ENCODE measurements at places on chromosomes 4 and X.

GRCh38 chrX:97682991-97683840 lies 799.5 kb downstream of the RPA4 start:
- no peak for DNase-seq

- peak; percentile 2 for DNase-seq
These were observed 6.8 kb upstream of the VSIG4 start for GRCh38 chrX:66046612-66047235.

DNA sequence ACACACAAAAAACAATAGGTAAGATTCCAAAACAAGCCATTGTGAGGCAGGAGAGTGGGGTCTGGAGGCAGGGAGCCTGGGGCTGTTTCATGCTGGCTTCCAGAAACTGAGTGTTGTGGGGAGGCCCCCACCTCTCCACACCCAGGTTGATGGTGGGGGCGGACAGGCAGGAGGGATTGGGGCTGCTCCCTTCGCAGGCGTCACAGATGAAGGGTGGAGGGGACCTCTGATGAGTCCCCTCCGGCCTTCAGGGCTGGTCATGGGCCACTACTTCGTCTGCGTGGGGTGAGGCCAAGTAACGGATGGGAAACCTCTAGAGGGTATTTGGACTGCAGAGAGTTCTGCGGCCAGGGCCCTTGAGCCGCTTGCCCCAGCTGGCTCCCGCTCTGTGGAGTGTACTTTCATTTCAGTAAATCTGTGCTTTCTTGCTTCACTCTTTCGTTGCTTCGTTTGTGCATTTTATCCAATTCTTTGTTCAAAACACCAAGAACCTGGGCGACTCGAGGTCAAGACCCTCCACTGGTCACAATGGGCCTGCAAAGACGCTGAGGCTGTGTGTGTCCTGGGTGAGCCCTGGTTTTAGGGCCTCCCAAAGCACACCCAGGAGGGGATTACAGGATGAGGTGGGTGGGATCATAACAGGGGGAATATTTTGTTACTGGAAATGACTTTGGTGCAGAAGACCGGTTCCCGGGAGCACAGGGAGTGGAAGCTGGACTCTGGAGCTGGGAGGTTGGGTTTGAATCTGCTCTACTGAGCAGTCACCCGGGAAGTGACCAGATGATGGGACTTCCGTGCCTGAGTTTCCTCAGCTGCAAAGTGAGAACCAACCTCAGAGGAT lies 83.7 kb upstream of the ADRA2C start:
- no peak for DNase-seq

GRCh38 chr4:164935363-164935762 lies 42.1 kb downstream of the TRIM61 start:
- DNase-seq, result no peak

GRCh38 chrX:144840616-144841015 lies 406.7 kb upstream of the SPANXN1 start:
- DNase-seq, result no peak

DNA sequence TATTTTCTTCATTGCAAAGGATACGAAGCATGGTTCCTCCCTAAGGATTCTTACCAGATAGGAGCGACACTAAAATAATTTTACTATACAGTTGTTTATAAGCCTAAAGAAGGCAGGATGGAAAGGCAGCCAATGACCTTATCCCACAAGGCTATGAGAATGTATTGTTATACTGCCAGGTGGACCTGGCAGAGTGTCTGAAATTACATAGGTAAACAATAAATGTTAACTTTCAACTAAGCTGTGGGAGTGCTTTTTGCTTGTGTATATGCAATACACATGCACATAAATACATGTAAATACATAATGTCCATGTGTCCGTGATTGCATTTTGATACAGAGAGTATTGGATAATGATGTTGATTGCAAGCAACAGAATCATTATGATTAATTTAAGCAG lies 850.6 kb downstream of the CENPC start:
- no peak for DNase-seq

- DNase-seq, result no peak
These were observed 35.8 kb downstream of the GRIA3 start for GRCh38 chrX:123219916-123220315.

DNA sequence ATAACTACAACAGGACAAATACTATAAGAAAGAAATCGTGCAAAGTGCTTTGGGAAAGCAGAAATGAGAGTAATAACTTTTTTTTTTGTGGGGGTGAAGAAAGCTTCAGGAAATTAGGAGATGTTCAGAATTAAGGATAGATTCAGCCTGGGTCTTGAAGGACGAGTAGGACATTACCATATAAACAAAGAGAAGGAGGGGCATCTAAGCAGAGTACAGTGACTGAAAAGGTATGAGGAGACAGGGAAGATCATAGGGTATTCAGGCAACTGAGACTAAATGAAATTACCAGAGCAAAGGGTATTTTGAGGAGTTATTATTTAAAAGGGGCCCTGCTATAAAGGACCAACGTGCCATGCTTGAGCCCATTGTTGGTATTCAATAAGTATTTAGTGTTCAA lies 3.1 kb upstream of the STAP1 start:
- no peak for DNase-seq

GRCh38 chrX:47214435-47215077 lies 3.9 kb upstream of the CDK16 start:
- no peak for DNase-seq

DNA sequence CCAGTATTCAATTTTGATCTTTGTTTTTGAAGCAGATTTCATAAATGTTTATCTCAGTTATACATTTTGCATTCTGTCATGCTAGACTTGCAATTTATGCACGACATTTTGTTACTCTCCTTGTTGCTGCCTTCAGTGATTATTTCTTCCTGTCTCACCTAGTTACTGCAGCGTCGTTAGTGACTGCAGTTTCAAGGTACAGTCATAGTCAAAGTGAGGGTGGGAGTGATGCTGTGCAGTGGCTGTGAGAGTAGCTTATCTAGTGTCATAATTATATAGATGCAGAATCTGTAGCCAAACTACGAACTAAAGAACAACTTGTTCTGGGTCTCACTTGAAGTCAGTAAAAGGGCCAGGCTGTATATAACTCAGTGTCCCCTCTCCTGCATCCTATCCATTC lies 69.8 kb downstream of the GPR101 start:
- no peak for DNase-seq

GRCh38 chr4:48653217-48654014 lies 126.7 kb downstream of the FRYL start:
- peak; percentile 12 for DNase-seq

DNA sequence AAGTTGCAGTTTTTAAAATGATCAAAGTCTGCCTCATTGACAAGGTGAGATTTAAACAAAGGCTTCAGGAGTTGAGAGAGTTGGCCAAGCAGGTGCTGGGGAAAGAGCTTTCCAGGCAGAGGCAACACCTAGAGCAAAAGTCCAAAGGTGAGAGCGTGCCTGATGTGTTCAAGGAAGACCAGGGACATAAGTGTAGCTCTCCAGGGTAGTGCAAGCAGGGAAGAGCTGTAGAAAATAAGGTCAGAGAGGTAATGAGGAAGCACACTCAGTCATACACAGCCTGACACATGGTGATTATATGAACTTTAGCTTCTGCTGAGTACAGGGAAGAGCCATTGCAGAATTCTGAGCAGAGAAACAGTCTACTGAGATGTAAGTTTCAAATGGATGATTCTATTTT lies 265.0 kb upstream of the NWD2 start:
- no peak for DNase-seq

- DNase-seq, result no peak
These were observed 228.1 kb downstream of the QDPR start for GRCh38 chr4:17283832-17284231.

DNA sequence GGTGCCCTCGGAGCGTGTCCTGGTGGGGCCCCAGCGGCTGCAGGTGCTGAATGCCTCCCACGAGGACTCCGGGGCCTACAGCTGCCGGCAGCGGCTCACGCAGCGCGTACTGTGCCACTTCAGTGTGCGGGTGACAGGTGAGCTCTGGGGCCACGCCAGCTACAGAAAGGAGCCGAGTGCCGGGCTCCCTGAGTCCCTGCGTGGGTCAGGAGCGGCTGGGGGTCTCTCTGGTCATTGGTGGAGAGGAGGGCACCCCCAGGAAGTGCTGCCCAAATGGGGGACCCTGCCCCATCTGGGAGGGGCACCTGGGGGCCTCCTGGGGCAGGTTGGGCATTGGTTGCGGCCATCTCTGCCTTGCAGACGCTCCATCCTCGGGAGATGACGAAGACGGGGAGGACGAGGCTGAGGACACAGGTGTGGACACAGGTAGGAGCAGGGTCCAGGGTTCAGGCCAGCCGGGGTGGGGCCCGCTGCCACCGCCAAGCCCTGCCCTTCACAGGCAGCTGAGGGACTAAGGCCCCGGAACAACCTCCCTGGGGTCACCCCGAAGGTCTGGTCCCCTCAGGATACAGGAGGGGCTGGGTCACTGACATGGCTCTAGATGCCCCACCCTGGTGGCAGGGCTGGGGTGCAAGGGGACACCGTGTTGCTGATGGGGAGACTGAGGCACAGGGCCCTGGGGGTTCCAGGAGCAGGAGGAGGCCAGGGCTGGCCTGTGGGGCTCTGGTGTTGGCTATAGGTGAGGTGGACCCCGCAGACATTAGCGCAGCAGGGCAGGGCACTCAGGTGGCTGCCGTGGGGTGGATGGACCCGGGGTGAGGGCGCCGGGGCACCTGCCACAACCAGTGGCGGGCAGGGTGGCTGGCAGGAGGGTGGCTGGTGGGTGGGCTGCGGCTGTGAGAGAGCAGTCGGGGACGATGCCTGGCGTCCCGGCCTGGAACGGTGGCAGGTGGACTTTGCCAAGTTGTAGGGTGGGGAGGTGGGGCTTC lies 6.6 kb downstream of the FGFR3 start:
- DNase-seq, result no peak

- DNase-seq, result no peak
These were observed 28.1 kb upstream of the SPON2 start for GRCh38 chr4:1200425-1201035.

GRCh38 chrX:41661366-41662095 lies 27.2 kb upstream of the GPR34 start:
- no peak for DNase-seq

- DNase-seq, result no peak
These were observed 4.5 kb downstream of the GPM6A start for GRCh38 chr4:175807547-175807946.

- DNase-seq, result no peak
These were observed 14.8 kb downstream of the AMTN start for GRCh38 chr4:70533211-70533610.

DNA sequence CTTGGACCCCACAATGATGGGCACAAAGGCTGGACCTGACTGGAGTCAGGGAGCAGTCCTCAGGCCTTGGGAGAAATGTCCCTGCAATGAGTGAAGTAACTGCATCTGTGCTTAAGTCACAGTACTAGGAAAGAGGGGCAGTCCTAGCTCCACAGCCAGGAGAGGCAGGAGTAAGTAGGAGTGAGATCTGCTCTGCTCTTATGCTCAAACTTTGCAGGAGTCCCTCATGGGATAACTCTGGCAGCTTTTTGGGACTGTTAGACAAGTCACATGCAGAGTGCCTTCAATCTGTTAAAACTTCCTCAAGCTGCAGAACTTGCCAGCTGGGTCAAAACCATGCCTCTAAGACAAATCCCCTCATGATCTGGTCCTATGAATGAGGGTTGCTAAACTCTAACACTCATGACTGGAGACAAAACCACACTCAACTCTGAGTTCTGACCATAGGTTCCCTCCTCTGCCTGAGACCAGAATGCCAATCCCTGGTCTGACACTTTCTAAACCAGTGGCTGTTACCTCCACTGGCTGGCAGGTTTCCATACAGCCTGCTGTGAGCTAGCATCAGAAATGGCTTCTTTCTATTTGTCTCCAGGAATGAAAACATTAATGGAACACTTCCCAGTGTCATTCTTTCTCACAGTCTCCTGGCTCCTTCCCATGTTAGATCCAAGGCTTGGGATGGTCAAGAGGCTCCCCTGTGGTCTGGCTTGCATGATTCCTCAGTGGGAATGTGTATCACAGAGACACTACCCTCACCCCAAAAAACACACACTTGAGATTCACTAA lies 819.3 kb downstream of the PCDH7 start:
- DNase-seq, result no peak

GRCh38 chr4:83075311-83076095 lies 39.0 kb downstream of the PLAC8 start:
- DNase-seq, result no peak

GRCh38 chr4:2660596-2661211 lies 95.4 kb downstream of the TNIP2 start:
- no peak for DNase-seq

DNA sequence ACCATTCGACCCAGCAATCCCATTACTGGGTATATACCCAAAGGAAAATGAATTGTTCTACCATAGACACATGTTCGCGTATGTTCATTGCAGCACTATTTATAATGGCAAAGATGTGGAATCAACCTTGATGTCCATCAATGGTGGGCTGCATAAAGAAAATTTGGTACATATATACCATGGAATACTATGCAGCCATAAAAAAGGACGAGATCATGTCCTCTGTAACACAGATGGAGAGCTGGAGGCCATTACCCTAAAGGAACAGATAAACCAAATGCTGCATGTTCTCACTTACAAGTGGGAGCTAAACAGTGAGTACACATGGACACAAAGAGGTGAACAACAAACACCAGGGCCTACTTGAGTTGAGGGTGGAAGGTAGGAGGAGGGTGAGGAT lies 45.1 kb downstream of the SCML2 start:
- DNase-seq, result no peak

GRCh38 chr4:121146530-121146929 lies 17.6 kb downstream of the TNIP3 start:
- no peak for DNase-seq

DNA sequence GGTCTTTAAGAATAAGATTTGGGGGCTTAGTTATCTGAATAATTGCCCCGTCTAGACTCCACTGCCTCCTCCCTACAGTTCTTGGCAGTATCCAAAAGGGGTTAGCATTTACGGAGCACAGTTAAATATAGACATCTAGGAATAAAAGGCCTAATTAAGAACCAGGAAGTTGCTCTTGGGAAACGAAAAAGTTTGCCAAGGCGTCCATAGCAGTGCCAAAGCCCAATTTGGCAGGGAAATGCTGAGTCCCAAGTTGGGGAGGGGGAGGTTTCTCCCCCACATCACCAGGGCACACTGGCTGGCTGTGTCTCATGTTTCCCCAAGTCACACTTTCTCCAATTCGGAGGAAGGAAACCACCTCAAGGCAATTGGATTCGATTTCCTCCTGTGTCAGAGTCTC lies 338.7 kb downstream of the FBXW7 start:
- no peak for DNase-seq

GRCh38 chrX:100895365-100896075 lies 21.4 kb upstream of the NOX1 start:
- peak; percentile 4 for DNase-seq

GRCh38 chr4:2065106-2065930 lies 6.2 kb downstream of the NAT8L start:
- no peak for DNase-seq

DNA sequence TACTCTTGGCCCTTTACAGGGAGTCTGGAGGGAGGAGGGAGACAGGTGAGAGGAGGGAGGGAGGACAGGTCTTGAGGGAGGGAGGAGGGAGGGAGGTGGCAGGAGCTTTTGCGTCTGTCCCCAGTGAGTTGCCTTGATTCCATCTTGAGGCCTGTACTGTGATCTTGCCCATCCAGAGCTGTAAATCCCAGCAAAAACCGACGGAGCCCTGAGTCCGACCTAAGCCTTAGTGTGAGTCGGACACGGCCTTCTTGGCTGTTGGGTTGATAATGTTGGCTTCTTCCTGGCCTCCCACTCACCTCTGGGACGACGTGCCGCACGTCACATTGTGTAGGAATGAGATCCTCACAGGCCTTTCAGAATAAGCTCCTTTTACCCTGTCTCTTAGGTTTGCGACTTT lies 72.5 kb downstream of the RGS12 start:
- DNase-seq, result no peak

Measured in activated CD4-positive, alpha-beta T cell treated with anti-CD3 and anti-CD28 coated beads for 24 hours (primary cell).